ENCODE measurements at places on chromosomes 4 and X.

- no peak for DNase-seq
These were observed 65.2 kb upstream of the UCP1 start for GRCh38 chr4:140633951-140634350.

GRCh38 chr4:181008164-181008563, 1235.0 kb upstream of the TENM3 start:
- no peak for DNase-seq

DNA sequence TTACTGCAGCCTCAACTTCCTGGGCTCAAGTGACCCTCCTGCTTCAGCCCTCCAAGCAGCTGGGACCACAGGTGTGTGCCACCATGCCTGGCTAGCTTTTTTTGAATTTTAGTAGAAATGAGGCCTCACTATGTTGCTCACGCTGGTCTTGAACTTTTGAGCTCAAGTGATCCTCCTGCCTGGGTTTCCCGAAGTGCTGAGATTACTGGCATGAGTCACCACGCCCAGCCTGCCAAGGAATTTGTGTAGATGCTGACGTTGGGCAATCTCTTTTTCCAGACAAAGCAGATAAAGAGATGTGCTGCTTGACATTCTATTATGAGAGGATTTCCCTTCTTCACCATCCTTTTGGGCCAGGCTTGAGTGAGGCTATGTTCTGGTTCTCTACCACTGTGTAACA, 254.5 kb upstream of the RPS6KA3 start:
- no peak for DNase-seq

DNA sequence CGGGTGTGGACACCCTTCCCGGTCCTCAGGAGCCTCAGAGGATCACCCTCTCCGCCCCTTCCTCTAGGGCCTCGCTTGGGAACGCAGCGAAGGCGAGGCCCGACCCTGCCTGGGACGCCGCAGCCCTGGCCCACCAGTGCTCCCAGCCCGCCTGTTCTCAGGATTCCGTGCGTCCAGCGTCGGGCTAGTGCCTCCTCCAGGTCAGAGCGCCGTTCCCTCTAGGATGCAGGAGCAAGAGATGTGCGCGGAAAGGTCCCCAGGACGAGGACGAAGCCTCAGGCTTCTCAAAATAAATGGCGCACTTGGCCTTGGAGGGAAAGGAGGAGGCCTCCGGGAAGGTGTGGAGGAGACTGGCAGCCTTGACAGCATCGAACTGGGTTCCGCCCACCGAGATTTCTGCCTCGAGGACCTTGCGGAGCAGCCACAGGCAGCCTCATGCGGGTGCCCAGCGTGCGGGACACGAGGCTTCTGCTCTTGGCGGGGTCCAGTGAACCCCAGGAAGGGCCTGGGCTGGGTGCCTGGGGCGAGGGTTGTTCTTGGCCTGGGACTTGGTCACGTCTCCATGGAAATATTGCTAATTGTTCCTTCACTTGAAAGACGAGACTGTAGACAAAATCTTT, 35.1 kb downstream of the PITX2 start:
- DNase-seq, result no peak

- no peak for DNase-seq
These were observed 61.7 kb upstream of the CAMK2D start for GRCh38 chr4:113823291-113823659.

- no peak for DNase-seq
These were observed 593.6 kb upstream of the FTHL17 start for GRCh38 chrX:31665454-31665853.

- DNase-seq, result no peak
These were observed 71.9 kb downstream of the RBM47 start for GRCh38 chr4:40557736-40558135.

DNA sequence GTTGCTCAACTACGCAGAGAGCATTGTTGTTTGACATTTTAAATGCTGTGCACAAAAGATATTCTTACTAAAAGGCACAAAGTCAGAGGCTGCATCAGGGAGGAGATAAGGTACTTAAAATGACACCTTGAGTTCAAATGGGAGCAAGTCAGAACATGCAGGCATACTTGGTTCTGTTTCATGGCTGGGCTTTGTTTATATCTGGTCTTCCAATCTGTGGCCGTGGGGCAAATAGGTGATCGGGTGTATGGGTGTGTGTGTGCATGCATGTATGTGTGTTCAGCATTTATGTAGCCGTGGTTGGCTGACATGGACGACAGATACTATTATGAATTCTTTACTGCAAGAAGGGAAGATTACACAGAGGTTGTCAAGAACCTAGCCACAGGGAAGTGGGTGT, 106.1 kb downstream of the RASL11B start:
- DNase-seq, result no peak

GRCh38 chrX:53438174-53438831, 4.1 kb upstream of the HSD17B10 start:
- DNase-seq, result no peak

DNA sequence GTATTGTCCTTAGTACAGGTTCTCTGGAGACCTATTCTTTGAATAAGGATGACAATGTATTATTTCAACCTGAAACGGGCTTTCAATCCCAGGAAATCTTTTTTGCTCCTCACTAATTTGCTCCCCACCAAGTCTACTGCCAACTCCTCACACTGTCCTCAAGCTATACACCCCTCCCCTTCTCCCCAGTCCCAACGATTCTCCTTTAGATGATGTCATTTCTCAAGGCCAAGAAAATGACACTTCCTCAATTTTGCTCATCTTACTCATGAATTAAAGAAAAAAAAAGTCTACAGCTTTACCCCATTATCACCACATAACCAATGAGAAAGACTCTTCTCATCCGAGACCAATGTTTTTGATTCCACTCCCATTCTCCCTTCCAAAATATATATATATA, 20.6 kb downstream of the AP1S2 start:
- DNase-seq, result no peak

- DNase-seq, result no peak
These were observed 1668.1 kb upstream of the AGA start for GRCh38 chr4:179110356-179110755.

DNA sequence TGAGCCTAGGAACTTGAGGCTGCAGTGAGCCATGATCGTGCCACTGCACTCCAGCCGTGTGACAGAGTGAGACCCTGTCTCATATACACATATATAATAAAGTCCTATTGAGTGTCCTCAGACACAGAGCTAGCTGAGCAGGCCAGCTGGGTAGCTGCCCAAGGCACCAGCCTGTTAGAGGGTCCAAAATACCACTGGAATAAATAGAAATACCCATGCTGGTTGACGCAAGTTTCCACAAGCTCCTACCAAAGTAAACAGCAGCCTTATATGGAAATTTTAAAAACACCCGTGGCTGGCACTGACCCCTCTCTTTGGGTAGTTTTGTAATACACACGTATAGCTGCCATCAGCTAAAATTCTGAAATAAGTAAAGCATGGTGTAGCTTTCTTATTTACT, 348.6 kb downstream of the BCOR start:
- DNase-seq, result no peak

- no peak for DNase-seq
These were observed 540.1 kb upstream of the FAM241A start for GRCh38 chr4:111605111-111605510.

DNA sequence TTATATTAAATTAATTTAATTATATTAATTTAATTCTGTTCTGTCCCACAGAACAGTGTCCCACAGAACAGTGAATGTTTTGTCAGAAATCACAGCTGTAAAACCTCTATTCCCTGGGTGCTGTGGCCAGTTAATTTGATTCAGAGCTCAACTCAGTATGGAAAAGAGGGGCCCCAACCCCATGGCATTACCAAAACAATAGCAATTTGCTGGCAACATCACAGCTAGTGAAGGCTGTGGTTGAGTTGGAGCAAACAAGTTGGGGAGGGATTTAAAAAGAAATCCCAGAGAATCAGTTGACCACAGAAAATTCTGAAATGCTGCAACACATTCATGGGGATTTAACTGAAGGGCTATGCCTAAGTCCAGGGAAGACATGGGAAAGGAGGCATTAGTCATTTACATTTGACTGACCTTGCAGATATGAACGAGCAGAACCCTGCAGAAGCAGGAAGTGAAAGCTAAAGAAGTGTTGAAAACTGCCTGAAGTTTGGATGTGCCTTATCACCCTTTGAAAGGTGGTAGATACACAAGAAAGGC, 30.1 kb downstream of the PDHA2 start:
- DNase-seq, result no peak

DNA sequence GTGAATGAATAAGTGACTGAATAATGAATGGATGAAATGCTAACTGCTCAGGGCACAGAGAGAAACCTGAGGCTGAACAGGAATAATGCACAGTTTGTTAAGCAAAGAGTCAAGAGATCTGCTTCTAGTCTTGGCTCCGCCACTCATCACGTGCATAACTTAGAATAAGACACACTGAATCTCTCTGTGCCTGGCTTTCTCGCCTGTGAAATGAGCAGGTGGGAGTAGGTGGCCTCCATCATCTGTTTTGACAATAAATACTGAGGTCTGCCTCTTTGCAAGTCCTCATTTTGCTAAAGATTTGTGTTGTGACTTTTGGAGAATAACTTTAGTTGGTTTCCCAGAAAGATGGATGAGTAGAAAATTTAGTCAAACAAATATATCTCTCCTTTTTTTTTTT, 318.0 kb downstream of the FBXW7 start:
- no peak for DNase-seq

GRCh38 chr4:121139533-121140222, 24.4 kb downstream of the TNIP3 start:
- DNase-seq, result no peak

DNA sequence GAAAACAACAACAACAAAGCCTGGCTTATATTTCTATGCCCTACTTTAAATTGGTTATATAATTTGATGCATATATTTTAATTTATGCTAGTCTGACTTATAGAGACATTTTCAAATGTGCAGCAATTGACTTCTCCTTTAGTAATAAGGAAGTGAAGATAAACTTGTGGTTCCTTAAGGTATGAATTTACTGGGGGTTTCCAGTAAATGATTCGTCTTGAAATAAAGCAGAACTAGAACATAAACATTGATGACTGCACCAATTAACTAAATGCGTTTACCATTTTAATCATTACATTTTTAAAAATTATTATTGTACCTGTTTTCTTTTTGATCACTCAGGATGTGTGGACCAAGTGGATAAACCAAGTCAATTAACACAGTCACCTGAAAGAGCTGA, 99.6 kb upstream of the CCSER1 start:
- no peak for DNase-seq

DNA sequence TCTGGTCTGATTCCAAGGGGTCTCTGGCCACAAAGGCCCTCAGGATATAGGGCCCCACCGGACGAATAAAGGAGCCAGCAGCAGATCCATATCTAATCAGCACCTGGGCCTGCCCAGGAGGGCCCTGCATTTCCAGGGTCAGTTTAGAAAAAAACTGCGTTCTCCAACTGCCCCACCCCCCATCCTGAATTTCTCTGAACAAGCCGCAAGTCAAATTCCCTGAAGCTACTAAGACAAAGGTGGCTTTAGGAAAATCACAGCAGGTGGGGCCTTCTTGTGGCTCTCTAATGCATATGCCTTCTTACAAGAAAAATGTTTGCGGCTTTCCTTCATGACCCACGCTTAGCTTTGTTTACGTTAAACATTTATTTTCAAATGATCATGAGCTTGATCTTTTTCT, 76.6 kb downstream of the MBNL3 start:
- no peak for DNase-seq

GRCh38 chr4:38084877-38085711, 124.9 kb downstream of the PTTG2 start:
- DNase-seq, result no peak

DNA sequence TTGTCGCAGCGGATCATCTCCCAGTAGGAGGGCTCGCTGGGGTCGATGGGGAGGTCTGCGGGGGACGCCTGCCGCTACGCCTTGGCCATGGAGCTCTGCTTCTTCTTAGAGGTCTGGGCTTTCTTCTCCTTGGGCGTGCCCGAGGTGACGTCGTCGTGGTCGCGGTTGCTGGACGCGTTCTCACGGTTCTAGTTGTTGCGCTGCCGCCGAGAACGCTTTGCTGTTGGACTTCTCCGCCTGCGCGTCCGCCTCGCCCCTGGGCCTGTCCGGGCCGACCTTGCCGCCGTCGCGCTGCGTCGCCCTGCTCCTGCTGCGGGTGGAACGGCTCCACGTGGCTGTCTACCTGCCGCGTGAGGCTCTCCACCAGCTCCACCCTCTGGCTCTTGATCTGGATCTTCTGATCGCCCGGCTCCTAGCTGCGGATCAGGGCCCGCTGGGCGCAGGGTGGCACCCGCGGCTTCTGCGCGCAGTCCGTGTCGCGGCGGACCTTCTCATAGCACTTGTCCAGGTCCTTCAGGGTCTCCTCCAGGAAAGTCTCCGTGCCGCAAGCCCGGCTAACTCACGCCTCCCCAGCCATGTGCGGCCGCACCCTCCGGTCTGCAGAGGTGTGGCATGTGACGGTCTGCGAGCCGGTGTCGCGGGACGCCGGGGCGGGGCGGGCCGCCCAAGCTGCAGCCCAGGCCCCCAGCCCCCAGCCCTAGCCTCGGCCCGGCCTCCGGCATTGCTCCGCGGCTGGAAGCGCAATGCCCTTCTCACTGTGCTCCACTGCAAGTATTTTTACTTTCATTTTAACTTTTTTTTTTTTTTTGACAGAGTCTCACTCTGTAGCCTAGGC, 40.5 kb upstream of the OGT start:
- peak; percentile 10 for DNase-seq

GRCh38 chr4:176142253-176142652, 53.1 kb downstream of the SPATA4 start:
- DNase-seq, result no peak

DNA sequence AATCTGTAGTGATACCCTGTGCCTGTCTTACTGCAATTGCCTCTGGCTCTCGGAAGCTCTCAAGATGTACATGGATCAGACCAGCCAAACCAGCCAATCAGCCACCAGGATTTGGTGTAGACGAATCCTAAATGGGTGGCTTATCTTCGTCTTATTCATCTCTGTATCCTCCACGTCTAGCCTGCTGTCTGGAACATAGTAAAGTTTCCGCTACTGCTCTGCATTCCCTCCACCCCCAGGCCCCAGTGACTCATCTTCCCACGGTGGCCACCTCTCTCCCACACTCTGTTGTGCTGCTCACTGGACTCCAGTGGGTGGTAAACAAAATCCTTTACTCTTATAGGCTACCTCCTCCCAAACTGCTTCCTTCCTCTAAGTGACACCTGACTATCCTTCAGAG, 37.8 kb downstream of the SEPTIN6 start:
- DNase-seq, result peak; percentile 32

GRCh38 chr4:73855406-73855805, 2.3 kb downstream of the PF4V1 start:
- no peak for DNase-seq

Data from stimulated activated CD8-positive, alpha-beta memory T cell treated with anti-CD3 and anti-CD28 coated beads, Interleukin-15, amount 100 ng/mL, for 4 hours (primary cell).